ENCODE measurements at places on chromosomes 12 and 14.

DNA sequence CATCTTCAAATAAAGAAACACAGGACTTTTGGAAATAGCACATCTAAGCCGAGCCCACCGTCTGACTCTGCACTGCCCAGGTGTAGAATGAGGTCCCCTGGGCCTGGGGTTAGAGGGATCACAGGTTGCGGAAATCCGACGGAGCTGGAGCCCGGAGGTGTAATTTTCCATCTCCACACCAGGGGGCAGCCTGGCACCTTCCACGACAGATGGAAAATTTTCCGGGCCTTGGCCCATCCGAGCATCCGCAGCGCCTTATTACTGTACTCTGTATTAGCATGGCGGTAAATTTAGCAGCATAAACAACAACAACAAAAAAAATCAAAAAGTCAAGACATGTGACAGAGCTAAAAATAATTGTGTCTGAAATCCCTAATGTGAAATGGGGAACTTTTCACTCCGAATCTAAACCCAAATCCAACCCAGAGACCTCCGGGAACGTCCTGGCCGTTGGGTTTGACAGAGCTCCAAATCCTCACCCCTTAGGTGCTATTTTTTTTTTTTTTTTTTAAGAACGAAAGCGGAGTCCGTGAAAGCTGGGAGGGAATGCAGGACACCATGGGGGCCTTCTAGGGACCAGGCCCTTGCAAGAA is 93.9 kb downstream of the KSR2 start:
- peak; percentile 26 for DNase-seq

DNA sequence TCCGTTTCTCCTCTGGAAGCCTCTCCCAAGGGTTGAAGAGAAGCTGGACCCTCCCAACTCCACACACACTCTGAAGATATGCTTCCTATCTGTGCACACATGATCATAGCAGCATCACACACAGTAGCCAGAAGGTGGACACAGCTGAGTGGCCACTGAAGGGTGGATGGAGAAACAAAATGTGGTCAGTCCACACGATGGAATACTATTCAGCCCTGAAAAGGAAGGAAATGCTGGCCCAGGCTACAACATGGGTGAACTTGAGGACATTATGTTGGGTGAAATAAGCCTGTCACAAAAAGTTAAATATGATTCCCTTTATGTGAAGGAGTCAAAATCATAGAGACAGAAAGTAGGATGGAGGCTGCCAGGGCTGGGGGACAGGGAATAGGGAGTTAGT is 43.9 kb upstream of the DLK1 start:
- DNase-seq = no peak

DNA sequence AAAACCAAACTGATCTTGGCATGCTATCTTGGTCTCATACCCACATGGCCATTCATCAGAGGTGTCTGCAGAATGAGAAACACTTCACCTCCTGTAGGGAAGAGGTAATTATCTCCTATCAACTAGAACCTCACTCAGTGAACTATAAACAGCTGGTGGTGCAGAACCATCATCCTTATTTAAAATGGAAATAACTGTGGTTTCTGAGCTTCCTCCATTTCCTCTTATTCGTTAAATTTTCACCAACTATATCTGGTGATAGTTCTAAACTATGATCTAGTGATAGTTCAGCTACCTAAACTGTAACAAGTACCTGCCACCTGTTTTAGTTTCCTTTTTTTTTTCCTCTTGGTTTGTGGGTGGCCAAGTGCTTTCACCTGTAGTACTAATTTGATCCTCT is 218.5 kb downstream of the FUT8 start:
- DNase-seq = no peak

GRCh38 chr12:124703856-124704255 is 136.4 kb upstream of the NCOR2 start:
- DNase-seq = no peak

DNA sequence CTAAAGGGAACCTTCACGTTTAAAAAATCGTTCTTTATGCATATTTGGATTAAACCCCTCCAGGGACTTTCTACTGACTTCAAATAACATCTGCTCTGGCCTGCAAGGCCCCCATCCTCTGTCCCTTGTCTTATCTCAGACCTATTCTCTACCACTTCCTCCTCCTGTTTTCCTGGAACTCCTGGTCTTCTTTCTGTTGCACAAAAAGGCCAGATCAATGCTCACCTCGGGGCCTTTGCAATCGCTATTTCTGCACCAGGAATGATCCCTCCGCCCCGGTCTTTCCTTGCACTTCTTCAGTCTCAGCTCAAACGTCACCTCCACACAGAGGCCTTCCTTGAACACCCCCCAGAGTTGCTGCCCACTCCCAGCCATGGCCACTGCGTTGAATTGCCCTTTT is 57.6 kb upstream of the BEGAIN start:
- DNase-seq = no peak

DNA sequence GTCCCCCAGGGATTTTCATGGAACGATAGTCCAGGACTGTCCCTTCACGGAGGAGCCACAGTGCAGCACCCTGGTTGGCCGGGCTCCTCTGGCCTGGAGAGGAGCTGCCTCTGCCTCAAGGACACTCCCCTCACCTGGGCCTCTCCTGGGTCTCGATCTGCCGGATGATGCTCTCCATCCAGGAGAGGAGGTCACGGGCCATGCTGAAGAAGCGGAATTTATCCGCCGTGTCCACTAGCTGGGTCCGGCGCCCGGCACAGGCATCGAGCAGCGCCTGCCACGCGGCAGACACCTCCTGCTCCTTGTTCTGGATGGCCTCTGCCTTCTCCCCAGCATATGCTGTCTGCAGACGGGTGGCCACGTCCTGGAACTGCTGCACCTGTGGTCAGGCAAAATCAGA is 66.5 kb downstream of the PLEKHG3 start:
- no peak for DNase-seq

- DNase-seq = no peak
These were observed 195.5 kb downstream of the PPM1H start for GRCh38 chr12:62739266-62740015.

GRCh38 chr12:132154341-132154761 is 10.1 kb downstream of the NOC4L start:
- DNase-seq = no peak

- no peak for DNase-seq
These were observed 4.9 kb downstream of the VSX2 start for GRCh38 chr14:74244115-74244514.

GRCh38 chr12:47221256-47222023 is 141.7 kb upstream of the AMIGO2 start:
- DNase-seq = no peak

DNA sequence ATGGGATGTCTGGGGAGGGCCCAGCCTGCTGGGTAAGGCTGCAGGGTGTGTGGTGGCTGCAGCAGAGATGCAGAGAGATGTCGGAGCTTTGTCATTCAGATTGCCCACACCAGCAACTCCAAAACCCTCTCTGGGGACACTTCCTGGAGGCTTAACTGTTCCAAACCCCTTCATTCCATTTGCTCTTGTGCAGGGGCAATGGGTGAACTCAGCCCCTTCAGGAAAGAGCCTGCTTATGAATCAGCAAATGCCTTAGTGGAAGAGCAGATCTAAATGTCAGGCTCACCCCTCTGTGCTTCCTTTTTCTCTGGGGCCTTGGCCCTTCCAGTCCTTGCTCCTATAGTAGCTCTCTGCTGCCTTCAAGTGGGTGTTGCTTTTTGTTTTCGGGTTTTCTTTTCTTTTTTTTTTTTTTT is 36.7 kb upstream of the GPATCH2L start:
- no peak for DNase-seq

DNA sequence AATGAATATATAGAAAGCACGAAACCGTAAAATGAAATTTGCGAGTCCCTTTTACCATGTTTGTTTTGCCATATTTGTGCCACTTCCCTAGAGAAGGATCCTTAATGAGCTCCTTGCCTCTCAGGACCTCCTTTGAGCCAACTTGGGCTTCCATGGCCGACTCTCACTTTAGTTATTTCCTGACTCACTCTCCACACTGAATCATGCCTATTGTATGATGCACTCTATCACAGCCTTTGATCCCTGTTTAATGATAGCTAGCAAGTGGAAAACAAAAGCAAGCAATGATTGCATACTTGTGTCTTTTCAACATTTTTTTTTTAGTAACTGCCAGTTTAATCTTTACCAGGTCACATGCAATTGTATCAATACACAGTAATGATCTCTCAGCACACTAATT is 153.2 kb downstream of the CCER1 start:
- DNase-seq = no peak

- DNase-seq = no peak
These were observed 33.8 kb downstream of the CACNA2D4 start for GRCh38 chr12:1884651-1885050.

DNA sequence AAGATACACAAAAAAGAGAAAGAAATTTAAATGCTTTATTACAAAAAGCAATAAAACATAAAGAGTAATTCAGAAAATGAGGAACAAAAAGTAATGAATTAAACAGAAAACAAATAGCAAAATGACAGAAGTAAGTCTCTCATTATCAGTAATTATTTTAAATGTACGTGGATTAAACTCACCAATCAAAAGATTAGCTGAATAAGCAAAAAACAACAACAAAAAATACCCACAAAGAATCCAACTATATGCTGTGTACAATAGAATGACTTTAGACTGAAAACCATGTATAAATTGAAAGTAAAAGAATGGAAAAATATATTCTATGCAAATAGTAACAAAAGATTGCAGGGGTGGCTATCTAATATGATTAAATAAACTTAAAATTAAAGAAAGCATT is 1006.8 kb downstream of the SLC16A7 start:
- DNase-seq = no peak

DNA sequence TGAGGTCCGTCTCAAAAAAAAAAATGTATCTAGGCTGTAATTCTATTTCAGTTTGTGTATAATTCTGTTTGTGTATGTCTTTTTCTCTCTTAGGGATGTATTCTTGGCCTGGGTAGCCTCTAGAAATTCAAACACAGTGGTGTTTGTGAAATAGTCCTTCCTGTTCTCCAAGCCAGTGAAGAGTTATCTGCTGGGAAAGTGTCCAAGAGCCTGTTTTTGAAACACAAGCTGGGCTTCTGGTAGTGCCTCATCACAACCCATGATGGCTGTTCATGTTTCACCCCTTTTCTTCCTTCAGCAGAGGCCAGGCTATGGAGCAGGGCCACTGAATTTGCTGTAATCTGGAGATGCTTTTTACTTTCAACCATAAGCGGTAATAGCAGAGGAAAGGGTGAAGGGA is 14.7 kb downstream of the METTL3 start:
- no peak for DNase-seq

DNA sequence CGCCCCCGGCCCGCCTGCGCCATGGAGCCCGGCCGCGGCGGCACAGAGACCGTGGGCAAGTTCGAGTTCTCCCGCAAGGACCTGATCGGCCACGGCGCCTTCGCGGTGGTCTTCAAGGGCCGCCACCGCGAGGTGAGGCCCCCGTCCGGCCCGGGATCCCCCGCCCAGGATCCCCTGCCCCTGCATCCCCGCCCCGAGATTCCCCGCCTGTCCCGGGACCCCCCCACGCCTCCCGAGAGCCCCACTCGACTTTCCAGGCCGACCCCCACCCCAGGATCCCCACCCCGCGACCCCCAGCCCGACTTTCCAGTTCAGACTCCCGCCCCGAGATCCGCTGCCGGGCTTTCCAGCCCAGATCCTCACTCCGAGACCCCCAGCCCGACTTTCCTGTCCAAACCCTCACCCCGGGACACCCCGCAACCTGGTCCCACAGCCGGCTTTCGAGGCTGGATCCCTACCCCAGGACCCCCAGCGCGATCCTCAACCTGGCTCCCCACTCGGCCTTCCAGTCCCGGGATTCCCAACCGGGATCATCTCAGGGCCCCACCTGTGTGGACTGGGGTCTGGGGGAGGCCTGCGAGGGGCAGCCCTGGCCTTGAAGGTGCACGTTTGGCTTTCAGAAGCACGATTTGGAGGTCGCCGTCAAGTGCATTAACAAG is 688 bp downstream of the ULK1 start:
- no peak for DNase-seq

- no peak for DNase-seq
These were observed 354.4 kb downstream of the NAV3 start for GRCh38 chr12:78185109-78185508.

DNA sequence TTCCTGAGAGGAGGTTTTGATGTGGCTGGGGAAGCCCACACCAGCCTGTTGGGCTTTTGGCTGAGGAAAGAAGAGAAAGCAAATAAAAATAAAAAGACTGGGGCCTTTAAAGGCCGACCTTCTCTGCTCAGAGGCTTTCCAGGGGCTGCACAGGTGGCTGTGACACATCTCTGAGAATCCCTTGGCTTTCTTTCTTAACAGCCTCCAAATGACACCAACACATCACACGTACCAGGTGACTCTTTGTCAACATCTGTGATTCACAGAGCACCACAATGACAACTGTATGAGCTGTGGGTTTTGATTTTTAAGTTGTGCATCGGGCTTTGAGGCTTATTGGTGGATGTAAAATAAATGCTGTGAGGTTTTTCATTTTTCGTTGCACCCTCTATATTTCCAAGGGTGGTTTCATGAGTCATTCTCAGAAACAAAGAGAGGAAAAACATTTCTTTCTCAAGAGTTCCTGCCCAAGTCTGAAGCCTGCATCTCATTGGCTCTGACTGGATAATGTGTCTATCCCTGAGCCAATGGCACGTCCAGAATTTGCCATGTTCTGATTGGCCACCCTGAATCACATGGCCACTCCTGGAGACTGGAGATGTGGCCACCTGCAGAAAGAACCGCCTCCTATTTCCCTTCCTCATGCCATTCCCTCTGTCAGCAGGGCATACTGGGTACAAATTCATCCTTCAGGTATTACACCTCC is 349.0 kb downstream of the GLT1D1 start:
- no peak for DNase-seq

GRCh38 chr12:117580718-117581062 is 219.3 kb upstream of the NOS1 start:
- no peak for DNase-seq

- no peak for DNase-seq
These were observed 406.1 kb downstream of the SEC23A start for GRCh38 chr14:38696925-38697324.

DNA sequence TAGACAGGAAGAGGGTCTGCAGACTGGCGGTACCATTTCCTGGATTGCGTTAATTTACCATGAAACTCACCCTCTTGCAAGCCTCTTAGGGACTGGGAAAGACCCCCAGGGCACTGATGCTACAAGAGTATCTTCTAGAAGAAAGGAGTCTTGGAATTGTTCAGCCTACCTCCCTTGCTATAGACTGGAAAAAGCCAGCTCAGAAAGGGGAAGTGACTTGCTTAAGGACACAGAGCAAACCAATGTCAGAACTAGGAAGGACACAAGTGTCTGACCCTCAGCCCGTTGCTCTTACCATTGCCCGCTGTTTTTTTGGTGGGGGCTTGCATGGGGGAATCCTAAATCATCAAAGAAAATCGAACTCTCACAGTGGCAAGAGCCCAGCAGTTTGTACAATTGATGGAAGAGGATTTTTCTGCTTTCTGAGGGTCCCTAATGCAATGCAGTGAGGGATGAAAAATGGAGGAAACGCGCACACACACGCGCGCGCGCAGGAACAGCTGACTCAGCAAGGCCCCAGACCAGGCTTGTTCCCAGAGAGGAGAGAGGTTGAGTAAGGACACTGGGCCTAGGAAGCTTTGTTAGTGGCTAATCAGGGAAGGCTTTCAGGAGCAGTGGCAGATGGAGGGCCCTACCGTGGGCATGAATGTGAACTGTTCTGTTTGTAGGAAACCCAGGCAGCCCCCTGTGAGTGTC is 50.9 kb downstream of the RIN3 start:
- DNase-seq = no peak

GRCh38 chr14:58882577-58883018 is 244.8 kb downstream of the DACT1 start:
- DNase-seq = no peak

GRCh38 chr14:22276913-22277816 is 311.9 kb downstream of the DAD1 start:
- no peak for DNase-seq

Measured in stimulated activated CD8-positive, alpha-beta memory T cell treated with anti-CD3 and anti-CD28 coated beads, Interleukin-2, amount 100 ng/mL, for 1 hour (primary cell).